Sigmoid colon (tissue), 7 donors: ENCODE measurements at places on chromosomes 7 and 10. TPM values are rescaled to one million over a fixed set of nuclear protein-coding genes. Genes with fewer than 3 reads are reported as not detected.

Gene EXOC4
- polyA plus RNA-seq, result 16.4 TPM

DNA sequence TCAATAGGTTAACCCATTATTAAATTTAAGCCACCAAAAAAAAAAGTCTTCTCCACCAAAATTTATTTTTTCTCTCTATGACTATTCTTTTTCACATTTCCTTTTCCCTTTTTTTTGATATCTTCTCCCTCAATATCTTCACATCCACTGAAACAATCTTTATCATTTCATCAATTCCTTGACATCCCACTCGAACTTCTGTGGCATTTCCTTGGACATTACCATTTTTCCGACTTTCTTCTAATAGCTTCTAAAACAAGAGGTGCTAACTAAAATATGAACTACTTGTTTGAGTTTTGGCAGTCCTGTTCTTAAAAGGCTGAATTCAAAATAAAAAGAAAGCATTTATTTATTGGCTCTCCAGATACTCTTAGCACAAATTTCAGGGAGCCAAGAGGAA lies 684 bp upstream of the CTNNA3 start:
- no peak for DNase-seq

GRCh38 chr7:22442187-22442881 lies 57.7 kb downstream of the STEAP1B start:
- no peak for DNase-seq

DNA sequence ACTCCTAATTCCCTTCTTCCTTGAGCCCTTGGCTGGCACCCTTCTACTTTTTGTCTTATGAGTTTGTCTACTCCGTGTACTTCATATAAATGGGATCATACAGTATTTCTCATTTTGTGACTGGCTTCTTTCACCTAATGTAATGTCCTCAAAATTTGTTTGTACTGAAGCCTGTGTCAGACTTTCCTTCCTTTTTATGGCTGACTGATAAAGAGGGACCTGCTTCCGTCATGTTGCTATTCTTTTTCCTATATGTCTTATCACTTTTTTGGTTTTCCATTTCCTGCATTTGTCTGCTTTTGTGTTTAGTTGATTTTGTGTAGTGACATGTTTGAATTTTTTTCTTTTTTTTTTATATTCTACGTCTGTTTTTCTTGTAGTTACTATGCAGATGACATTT lies 470.9 kb downstream of the SDK1 start:
- no peak for DNase-seq

GRCh38 chr10:113524120-113524519 lies 28.7 kb upstream of the HABP2 start:
- no peak for DNase-seq
